ENCODE measurements at places on chromosomes 3 and 15.

- no peak for DNase-seq
Measured at GRCh38 chr3:49840388-49840787, 16.0 kb downstream of the TRAIP start.

DNA sequence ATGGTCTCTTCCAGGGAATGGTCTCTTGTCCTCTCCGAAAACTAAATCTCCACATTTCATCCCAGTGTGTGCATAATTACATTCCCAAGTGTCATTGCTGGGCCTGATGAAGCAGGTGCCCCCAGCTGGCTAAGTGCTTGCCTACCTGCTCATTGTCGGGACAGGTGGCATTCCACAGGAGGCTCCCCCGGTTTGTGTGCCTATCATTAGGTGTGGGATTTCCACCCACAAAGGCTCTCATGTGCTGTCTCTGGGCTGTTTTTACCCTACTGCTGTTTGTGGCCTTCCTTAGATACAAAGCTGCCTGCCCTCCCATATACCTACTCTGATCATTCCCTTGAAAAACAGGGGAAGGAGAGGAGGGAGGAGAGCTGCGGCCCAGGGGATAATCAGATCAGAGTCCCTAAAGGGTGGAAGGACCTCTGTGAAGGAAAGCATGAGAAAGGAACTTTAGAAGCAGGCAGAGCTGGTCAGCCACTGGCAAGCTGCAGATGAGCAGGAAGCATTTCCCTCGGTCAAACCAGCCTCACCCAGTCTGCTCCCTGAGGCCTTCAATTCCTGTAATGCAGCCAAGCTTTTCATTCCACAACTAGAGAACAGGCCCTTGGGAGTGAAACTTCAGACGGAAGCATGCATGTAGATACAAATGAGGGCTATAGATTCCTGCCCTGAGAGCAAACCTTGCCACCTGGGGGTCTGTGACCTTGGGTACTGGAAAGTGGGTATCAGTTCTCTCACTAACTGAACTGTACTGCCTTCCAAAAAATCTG, 60.7 kb upstream of the HEG1 start:
- no peak for DNase-seq

DNA sequence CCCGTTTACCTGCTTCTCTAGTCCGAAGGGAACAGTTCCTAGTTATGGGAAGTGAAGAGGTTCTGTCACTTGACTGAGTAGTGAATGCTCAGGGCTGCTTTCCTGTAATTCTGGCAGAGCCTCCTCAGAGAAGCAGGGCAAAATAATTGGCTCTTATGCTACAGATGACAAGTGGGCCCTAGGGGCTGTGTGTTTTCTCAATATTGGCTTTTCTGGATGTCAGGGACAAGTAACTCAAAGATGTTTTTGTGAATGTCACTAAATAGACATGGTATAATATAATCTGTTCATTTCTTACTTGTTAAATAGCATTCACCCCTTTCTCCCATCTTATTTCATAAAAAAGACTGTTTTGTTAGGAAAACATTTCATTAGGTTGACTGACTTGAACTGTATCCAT, 40.1 kb downstream of the SGO1 start:
- no peak for DNase-seq

- no peak for DNase-seq
Measured at GRCh38 chr3:17155951-17156350, 271.2 kb downstream of the PLCL2 start.

GRCh38 chr15:84818261-84819131, 1.3 kb downstream of the ALPK3 start:
- DNase-seq: no peak

GRCh38 chr3:136075811-136076210, 110.3 kb downstream of the PPP2R3A start:
- no peak for DNase-seq

- no peak for DNase-seq
Measured at GRCh38 chr15:54083991-54084390, 105.8 kb downstream of the UNC13C start.

- DNase-seq: no peak
Measured at GRCh38 chr3:124840331-124840730, 46.8 kb downstream of the ITGB5 start.

- no peak for DNase-seq
Measured at GRCh38 chr15:78415284-78415683, 22.7 kb upstream of the IREB2 start.

DNA sequence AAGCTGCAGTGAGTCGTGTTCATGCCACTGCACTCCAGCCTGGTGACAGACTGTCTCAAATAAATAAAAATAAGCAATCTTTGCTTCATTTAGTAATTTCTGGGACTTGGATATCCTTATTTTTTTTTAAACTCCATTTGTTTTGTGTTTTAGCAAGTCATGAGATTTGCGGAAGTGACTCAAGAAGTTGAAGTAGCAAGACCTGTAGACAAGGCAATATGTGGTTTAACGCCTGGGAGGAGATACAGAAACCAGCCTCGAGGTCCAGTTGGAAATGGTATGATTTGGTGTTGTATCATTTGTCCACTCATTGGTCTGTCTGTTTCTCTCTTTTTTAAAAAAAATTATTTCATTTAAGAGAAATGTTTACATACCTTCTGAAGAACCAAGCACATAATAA, 16.6 kb upstream of the RPLP1 start:
- no peak for DNase-seq

- no peak for DNase-seq
Measured at GRCh38 chr3:138774529-138775253, 60.0 kb downstream of the PIK3CB start.

GRCh38 chr3:23865595-23866396, 51.0 kb downstream of the NKIRAS1 start:
- DNase-seq: no peak

DNA sequence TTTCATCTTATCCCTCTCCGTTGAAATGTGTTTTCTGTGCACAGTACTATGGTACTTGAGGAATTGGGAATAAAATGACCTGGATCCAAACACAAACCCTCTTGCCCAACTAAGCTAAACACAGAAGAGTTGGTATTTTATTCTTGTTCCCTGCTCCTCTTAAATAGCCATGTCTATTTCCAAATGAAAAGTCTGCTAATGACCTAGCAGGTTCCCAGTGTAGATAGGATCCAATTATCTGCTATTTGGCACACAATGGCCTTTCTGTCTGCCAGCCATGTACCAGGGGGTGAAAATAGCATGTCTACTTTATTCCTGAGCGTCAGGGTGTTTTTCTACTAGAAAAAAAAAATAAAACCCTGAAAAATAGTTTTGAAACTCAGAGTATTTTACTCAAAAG, 657.0 kb upstream of the NAALADL2 start:
- no peak for DNase-seq

- no peak for DNase-seq
Measured at GRCh38 chr3:156702367-156702766, 28.0 kb downstream of the TIPARP start.

DNA sequence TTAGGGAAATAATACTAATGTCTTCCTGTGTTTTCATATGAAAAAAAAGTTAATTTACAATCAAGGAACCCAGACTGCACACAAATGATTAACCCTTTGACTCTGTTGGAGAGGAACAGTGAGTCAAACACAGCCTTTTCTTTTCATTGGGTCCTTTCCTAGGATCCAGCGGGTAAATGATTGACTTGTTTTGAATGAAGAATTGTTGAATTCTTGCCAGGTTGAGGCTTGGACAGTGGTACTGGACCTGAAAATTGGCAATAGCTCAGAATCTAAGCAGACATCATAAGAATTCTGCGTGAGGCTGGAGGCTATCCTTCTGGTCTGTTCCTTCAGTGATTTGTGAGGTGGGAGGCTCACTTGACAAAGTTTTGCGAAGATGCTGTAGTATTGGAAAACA, 143.0 kb downstream of the RYR3 start:
- no peak for DNase-seq

- DNase-seq: no peak
Measured at GRCh38 chr3:53939813-53940212, 48.2 kb upstream of the SELENOK start.

DNA sequence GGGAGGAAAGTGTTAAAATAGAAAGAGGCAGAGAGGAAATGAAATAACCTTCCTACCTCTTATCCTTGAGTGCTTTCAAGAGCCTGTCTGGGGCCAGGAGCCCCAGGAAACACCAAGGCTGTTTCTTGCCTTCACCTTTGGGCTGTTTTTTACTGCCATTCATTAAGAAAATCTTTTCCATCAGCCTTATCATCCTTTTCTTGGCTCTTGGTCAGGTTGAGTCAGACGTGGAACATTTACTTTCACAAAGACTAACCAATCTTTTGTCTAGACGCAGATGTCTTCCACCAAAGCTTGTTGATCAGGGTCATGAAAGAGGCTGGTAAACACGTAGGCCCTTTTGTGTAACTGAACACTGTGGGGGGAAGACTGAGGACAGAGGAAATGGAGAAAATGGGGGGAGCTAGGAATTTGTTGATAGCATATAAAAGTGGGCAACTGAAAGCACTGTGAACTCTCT, 151.0 kb upstream of the THBS1 start:
- DNase-seq: no peak

DNA sequence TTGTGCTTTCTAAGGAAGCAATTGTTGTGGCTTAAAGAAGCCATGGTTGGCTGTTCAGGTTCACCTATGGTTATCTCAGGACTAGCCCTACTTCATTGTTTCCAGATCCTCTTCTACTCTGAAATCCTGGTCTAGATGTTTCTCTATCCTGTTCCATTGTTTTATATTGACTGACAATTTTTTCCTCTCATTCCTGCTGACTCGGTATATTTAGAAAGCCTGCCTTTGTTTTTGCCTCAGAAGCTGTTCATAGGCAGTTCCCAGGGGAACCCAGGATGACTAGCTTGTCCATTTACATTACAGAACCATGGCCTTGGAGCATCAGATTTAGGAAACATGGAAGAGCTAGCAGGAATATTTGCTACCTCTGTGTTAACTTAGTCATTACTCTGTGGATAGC, 64.0 kb downstream of the SLC9C1 start:
- no peak for DNase-seq

DNA sequence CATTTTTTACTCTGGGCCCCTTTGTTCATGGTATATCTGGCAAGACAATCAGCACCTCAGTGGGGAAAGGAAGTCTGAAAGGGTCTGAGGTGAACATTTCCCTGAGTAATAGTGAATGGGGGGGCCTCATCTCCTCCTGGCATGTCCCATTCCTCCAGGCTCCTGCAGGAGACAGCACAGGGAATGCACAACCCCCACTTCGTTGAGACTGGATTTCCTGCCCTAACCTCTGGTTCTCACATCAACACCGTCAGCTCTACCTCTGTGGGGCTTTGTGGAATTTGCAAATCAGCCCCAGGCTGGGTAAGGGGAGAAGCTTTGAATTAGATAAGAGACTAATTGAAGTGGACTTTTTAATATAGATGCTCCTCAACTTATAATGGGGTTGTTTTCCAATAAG, 168.3 kb upstream of the TRIM42 start:
- DNase-seq: no peak

GRCh38 chr15:82133251-82133650, 87.4 kb upstream of the MEX3B start:
- DNase-seq: no peak

DNA sequence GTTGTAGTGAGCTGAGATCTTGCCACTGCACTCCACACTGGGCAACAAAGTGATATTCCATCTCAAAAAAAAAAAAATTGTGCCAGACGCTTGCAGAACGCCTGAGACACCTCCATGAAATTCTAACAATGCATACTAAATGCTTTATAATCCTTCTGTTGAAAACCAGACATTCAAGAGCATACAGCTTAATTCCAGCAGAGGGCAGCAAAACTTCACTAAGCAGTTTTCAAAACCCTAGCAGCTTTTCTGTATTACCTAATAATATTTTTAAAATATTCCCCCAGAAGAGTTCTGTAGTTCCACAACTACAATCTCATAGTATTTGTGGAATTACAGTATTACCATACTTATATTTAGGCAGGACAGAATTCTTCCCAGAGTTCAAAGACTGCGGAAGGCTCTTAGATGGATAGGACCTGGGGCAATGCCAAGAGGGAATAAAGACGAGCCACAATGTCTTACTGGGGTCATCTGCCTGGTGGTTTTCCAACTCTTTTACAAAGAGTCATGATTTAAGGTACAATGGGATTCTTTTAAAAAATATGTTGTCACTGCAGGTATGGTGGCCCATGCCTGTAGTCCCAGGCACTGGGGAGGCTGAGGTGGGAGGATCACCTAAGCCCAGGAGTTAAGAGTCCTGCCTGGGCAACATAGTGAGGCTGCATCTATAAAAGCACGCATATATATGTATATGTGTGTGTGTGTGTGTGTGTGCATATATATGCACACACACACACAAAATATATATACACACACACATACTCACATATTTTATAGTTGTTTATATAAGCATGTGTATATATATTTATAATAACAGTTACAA, 19.6 kb upstream of the TASOR start:
- DNase-seq: no peak

DNA sequence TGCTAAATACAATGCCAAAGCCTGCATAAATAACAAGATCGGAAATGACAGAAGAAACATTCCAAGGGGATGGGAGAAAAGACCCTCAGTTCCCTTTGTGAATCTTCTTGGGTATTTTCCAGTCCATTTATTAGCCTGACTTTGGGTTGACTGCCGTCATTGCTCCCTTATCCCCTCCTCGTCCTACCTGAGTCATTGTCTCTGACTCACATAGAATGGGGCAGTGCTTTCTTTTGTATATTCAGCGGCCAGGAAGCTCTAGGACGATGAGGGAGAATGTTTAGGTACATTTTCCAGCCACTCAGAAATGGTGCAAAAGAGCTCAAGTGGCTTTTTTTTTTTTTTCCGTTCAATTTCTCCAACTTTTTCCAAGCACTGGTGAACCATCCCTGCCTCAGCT, 71.6 kb downstream of the KAT2B start:
- no peak for DNase-seq

GRCh38 chr3:182979103-182979673, 1.1 kb downstream of the DCUN1D1 start:
- DNase-seq: no peak

DNA sequence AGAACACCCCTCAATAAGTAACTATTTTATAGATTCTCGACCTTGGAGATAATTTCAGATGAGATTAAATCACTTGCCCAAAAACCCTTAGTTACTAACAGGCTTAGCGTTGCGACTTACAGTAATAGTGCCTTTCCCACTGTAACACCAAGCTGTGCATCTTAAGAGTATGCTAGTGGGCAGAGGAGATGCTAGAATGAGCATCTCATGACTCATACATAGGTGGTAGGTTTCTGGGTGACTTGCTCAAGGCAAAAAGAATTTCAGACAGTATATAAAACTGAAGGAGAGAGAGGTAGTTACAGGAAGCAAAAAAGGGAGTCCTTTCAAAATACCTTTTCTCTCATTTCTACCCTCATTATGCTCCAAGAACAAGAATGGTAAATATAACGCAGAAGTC, 3.9 kb downstream of the KATNBL1 start:
- DNase-seq: no peak

GRCh38 chr3:178699810-178700209, 163.6 kb downstream of the KCNMB2 start:
- no peak for DNase-seq

DNA sequence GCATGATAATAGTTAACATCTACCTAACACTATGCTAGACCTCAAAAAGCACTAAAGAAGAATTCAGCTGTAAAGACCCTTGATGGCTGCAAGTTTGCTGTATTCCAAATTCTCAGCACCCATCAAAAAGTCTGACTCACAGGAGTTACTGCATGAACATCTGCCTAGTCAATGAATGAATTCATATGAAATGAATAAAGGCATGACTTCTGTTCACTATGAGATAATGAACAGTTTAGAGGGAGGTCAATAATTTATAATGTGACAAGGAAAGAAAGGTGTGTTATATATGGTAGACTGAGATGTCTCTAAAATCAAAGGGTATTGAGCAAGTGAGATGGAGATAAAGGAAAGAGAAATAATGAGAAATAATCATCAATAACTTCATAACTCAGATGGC, 508.2 kb upstream of the TGFBR2 start:
- no peak for DNase-seq

- no peak for DNase-seq
Measured at GRCh38 chr15:75163150-75163564, 38.5 kb upstream of the C15orf39 start.

Data from stimulated activated CD8-positive, alpha-beta memory T cell treated with anti-CD3 and anti-CD28 coated beads, Interleukin-2, amount 100 ng/mL, for 1 hour (primary cell).